ENCODE measurements at places on chromosomes 3 and 15.
A peak's percentile ranks its signal among the peaks of the same experiment; 100 is the strongest.

- no peak for DNase-seq
Observed at GRCh38 chr3:150104564-150104963, 133.9 kb upstream of the PFN2 start.

DNA sequence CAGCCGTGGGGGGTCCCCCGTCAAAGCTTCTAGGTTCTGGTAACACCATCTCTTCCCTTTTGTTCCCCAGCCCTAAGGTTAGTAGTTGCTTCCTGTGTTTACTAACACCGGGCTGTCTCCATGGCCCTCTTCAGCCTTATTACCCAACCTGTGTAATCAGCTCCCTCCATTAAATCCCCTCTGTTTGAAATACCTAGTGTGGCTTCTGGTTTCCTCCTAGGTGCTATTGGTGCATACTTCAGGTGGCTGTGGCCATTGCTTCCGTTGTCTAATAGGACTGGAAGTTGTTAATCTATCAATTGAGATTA, 35.3 kb downstream of the MOBP start:
- no peak for DNase-seq

DNA sequence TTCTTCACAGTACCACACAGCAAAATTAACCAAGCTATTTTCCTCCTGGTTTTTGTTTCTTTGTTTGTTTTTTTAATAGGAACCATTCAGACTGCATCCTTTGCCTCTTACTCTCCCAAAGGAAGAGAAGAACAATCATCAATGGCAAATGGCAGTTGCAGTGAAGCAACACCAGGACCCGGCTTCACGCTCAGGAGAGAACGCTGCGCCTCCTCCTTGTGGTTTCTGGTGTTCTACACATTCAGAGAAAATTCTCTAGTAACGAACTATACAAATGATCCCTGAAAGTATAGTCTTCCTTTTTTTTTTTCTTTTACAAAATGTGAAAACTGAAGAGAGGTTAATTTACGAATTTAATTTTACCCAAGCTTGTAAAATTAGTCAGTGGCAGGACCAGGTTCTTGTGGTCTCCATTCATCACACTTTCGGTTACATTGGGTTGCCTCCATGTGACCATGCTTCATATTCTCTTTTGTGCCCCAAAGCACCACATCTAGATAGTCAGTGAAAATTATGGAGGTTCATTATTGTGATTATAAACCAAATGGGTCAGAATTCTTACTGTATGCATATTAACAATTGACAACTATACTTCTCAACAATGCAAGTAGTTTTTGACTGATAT, 10.6 kb upstream of the MINDY2 start:
- no peak for DNase-seq

DNA sequence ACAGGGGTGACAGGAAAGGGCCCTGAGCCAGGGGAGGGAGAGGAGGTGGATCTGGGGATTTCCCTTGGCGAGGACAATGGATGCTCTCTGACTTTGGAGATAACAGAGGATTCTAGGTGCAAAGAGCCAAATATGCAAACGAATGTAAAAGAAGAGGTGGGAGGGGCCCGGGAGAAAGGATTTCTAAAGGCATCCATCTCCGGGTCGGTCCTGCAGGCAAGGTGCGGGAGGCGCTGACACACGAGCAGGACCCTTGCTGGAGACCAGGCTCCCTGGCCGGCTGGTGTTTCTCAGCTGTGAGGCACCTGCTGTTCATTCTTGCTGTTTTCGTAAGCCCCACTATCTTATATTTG, 115.2 kb upstream of the TLE3 start:
- no peak for DNase-seq

GRCh38 chr15:56797720-56798275, 64.5 kb upstream of the ZNF280D start:
- DNase-seq, result no peak

DNA sequence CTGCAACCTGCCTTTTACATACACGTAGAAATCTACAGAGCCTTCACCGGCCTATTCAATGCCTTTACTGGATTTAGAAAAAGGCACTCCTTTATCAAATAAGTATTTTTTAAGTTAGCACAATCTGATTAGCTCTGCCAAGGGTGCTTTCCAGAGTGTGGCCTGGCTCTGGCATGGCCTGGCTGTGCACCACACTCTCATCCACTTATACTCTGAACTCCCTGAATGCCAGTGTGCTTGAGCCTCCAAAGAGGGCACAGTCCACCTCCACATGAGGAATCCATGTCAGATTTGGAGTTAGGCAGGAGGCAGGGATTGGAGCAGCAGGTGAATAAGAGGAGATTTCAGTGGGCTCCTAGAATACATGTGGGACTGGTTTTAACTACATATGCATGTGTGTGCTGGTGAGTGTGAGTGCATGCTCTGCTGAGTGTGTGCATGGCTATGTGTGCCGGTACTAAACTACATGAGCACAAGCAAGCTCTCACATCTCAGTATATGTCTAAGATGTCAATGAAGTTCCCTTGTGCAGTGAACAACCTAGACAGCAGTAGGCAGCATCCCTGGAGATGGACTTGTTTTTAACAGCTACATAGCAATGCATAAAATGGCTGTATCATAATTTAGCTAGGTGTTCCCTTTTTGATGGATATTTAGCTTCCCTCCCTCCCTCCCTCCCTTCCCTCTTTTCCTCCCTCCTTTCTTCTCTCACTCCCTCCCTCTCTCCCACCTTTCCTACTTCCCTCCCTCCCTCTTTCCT, 17.8 kb upstream of the ZFAND6 start:
- no peak for DNase-seq

- DNase-seq, result no peak
Observed at GRCh38 chr3:8911781-8912180, 51.5 kb downstream of the RAD18 start.

GRCh38 chr3:49787182-49787464, 781 bp upstream of the IP6K1 start:
- DNase-seq, result no peak

DNA sequence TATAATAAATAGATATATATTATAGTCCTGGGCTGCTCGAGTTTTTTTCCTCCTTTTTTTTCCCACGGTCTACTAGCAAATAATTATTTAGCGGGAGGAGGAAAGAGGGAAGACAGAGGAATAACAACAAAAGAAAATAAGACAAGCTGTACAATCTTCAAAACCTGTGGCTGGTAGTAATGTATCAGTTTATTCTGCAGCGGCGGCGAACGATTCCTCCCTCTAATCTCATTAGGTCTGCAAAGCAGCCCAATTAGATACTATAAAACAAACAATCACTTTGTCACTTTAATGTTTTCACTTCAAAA, 390 bp upstream of the TLE3 start:
- DNase-seq, result no peak

- no peak for DNase-seq
Observed at GRCh38 chr3:168030577-168030976, 65.1 kb downstream of the GOLIM4 start.

DNA sequence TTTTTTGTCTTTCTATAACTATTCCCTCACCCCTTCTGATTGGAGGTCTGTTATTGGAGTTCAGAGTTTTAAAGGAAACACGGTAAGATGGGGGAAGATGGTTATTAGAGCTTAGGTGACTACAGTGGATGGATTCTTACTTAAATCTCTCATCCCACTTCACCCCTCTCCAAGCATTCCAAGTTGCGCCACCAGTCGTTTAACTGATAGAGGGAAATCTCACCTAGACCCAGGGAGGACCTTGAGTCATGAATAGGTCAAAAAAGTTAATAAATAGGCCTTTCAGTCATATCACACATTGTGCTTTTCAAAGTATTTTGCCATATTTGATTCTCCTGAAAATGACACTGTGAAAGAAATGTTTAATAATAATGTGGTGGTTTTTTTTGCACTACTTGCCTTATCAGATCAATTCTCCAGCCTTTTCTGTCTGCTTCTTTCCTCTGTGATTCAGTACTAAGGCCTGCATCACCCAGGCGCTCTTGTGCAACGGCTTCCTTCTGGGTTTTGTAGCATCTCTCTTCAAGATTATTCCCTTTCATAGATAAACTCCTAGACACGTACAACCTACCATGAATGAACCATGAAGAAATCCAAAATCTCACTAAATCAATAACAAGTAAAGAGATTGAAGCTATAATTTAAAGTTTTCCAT, 100.4 kb upstream of the TGFBR2 start:
- no peak for DNase-seq

- no peak for DNase-seq
Observed at GRCh38 chr3:105359098-105359762, 7.5 kb upstream of the ALCAM start.

GRCh38 chr3:181265750-181266333, 276.3 kb upstream of the DNAJC19 start:
- no peak for DNase-seq

GRCh38 chr15:89198934-89199333, 22.4 kb downstream of the RLBP1 start:
- peak; percentile 20 for DNase-seq

GRCh38 chr3:156509189-156510174, 45.4 kb downstream of the SSR3 start:
- DNase-seq, result no peak

GRCh38 chr3:44077267-44077666, 164.4 kb upstream of the TOPAZ1 start:
- DNase-seq, result no peak

GRCh38 chr3:120526011-120526870, 69.9 kb upstream of the NDUFB4 start:
- no peak for DNase-seq

GRCh38 chr3:131704098-131704497, 201.3 kb upstream of the MRPL3 start:
- DNase-seq, result no peak

DNA sequence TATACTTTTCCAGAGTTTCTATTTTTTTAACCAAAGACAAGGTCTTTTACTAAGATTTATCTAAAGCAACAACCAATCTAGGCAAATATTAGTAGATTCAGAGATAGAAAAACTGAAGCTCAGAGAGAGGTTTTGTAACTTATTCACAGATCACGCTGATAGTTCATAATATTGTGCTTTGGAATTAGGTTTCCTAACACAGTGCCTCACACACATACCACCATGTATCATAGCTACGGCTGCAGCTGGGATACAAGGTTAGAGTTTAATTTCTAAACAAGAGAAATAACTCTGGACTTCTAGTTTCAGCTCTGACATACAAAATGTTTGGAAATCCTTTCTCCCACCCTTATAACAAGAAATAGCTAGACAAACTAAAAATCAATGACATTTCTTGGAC, 565.7 kb downstream of the PYDC2 start:
- no peak for DNase-seq

DNA sequence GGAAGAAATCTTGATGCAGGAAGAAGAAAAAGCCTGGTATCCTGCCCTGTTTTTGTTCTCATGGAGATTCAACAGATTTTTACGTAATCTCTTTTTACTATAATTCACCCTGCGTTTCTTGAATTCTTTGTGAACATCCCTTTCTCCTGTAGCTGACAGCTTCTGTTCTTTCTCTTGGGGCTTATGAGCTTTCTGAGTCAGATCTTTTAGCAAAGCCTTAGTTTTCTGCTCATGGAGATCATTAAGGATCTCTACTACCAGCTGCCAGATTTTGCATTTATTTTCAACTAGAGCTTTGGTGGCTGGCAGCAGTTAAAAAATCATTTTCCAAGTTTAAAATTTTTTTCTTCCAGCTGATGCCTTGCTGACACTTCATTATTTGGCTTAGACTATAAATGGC, 51.6 kb downstream of the MOBP start:
- DNase-seq, result no peak

DNA sequence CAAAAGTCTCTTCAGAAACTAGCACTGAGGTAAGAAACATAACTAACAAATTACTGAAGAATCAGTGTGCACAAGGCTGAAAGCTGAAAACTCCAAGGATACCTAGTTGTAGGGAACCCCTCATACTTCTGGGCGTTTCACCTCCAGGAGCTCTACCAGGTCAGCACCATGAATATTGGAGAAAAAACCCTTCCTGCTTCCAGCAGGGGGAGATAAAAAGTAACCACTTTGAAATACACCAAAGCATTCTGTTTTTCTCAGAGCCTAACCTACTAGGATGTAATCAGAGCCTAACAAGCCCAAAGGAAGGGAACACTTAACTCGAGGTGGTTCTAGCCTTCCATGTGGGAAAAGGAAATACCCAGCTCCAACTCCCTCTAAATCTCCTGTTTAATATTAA, 175.8 kb upstream of the MME start:
- DNase-seq, result no peak

GRCh38 chr3:37964716-37965115, 25.9 kb upstream of the VILL start:
- DNase-seq, result no peak

- DNase-seq, result no peak
Observed at GRCh38 chr15:38692789-38693062, 128.1 kb upstream of the RASGRP1 start.

- no peak for DNase-seq
Observed at GRCh38 chr15:99955532-99955931, 222.3 kb upstream of the LYSMD4 start.

GRCh38 chr3:15276028-15276724, 56.2 kb downstream of the SH3BP5 start:
- no peak for DNase-seq

DNA sequence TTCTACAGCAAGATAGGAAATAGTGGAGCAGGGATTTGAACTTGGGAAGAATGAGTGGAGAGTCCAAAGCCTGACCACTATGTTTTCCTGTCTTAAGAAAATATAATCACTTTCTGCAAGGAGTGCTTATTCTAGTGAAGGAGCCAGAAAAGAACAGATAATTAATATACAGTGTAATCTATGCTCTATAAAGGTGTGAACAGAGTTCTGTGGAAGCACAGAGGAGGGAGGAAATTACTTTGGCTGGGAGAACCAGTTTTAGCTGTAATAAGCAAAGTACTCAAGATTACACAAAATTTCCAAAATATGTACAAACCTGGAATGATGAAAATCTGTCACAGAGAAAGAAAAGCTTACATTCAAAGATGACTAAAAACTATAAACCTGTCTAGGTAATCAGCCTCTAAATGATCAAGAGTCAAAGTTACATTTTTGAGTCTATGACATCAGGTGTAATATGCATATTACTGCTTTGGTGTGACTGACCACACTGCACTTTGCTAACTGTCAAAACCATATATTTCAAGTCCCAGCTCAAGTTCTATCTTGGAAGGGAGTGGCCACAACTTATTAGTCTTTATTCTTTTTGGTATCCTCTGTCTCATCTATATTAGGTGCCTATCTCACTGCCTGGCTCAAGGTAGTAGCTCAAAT, 40.7 kb upstream of the MB21D2 start:
- no peak for DNase-seq

- no peak for DNase-seq
Observed at GRCh38 chr3:131485119-131485518, 17.7 kb downstream of the MRPL3 start.

DNA sequence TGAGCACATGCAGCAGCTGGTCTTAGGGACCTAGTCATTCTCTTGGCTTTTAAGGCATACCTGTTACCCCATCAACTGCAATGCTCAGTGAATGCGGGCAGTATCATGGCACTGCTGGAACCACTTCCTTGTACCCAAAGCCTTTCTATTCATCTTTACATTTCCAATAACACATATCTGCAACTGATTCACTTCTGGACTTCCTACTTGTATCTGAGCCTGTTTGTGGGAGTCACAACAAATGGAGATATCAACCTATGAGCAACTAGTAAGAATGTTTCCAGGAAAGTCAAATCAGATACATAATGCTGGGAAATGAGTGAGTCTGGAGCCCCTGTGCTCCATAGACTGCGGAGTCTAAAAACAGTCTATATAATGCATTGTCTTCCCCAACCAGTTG, 61.4 kb upstream of the PARL start:
- no peak for DNase-seq

GRCh38 chr3:100647171-100647570, 37.8 kb downstream of the ADGRG7 start:
- no peak for DNase-seq
